Omental fat pad (tissue), 4 donors: ENCODE measurements at places on chromosomes 3 and 15. TPM values are rescaled to one million over a fixed set of nuclear protein-coding genes. Genes with fewer than 3 reads are reported as not detected.

Gene PRR23B
- total RNA-seq: not detected

Gene SCN5A
- not detected for total RNA-seq

Gene CLSTN2
- 35.8 TPM for total RNA-seq

Gene ROPN1
- not detected for total RNA-seq

Gene FOXB1
- not detected for total RNA-seq

Gene TAMM41
- 17.2 TPM for total RNA-seq

Gene FBXO40
- total RNA-seq: not detected

Gene GOLGA8T
- 2.1 TPM for total RNA-seq

Gene COLQ
- 1.3 TPM for total RNA-seq

Gene ZNF654
- 12.5 TPM for total RNA-seq

Gene SNUPN
- total RNA-seq: 17.6 TPM

Gene HHATL
- total RNA-seq: not detected
